ENCODE measurements at places on chromosomes 12 and 14.
A peak's percentile ranks its signal among the peaks of the same experiment; 100 is the strongest.

GRCh38 chr12:45170456-45171042 lies 45.3 kb upstream of the ANO6 start:
- DNase-seq: peak; percentile 57

DNA sequence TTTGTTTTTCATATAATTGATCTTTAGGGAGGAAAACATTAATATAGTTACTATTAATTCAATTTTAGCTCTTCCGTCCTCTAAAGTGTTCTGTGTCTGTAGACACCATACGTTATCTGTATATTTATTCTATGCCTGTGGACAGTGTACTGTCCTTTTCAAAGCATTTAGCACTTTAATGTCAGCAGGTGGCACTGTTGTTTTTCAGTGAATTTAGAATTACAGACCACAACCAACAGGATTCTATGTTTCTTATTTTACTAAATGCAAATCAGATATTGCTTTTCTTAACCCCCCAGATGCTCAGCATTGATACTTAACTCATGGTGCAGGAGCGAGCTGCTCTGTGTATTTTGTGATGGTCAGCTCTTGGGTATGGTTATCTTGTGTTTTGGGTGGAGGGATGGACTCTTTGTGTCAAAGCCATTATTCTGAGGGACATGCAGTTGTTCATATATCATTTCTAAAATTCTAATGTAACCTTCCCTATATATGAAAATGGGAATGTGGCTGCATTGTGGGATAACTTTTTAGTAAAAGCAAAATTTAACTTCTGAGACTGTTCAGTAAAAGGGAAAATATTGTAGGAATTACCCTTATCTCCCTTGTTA lies 65.2 kb downstream of the PAPOLA start:
- DNase-seq: no peak

- no peak for DNase-seq
Observed at GRCh38 chr14:103129301-103130016, 6.2 kb downstream of the TNFAIP2 start.

GRCh38 chr12:84874125-84874824 lies 38.3 kb downstream of the SLC6A15 start:
- no peak for DNase-seq

DNA sequence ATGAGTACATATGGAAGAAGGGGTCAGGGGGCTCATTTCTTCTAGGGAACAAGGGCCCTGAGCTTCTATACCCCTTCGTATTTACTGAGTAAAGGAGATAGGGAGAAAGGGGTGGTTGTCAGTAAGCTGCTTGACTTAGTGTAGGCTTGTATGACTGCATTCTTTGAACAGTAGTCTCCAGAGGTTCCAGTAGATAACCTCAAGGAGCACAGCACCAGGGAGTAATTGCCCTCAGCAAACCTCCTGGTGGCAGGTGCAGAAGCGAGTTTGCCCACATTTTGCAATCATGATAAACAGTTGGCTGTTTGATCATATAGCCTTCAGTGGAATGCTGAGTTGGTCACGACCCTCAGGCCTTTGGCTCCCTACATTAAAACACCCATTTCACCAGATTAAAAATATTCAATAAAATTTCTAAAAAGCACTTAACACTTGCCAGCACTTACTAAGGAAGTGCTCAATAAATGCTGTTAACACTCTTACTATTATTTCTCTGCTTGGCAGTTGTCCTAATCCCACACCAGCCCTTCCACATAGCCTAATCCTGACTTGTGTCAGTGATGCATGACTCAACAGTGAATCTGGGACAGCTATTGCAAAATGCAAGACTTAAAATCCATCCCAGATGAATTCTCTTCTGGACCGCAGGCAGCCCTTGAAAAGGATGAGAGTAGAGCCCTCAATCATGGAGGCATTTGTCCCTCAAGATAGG lies 3.7 kb upstream of the DHRS4L2 start:
- no peak for DNase-seq

DNA sequence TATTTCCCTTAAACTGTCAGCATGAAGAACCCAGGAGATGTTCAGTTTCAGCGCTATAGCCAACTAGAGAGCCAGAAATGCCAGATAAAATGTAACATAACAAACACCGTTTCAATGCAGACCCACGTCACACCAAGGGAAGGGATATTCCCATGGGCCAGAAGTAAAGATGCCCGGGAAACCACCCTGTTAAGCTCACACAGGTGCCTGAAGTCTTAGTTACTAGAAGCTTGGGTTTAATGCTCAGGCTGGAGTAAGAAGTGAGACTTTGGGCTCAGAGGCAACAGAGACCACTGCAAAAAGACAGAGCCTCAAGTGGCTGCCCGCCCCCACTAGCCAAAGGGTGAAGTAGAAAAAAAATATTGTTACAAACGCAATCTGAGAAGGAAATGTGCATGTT lies 52.3 kb downstream of the SYNE3 start:
- no peak for DNase-seq

- no peak for DNase-seq
Observed at GRCh38 chr12:112986291-112986800, 8.0 kb downstream of the OAS2 start.

GRCh38 chr14:92534932-92535643 lies 21.5 kb downstream of the RIN3 start:
- no peak for DNase-seq

DNA sequence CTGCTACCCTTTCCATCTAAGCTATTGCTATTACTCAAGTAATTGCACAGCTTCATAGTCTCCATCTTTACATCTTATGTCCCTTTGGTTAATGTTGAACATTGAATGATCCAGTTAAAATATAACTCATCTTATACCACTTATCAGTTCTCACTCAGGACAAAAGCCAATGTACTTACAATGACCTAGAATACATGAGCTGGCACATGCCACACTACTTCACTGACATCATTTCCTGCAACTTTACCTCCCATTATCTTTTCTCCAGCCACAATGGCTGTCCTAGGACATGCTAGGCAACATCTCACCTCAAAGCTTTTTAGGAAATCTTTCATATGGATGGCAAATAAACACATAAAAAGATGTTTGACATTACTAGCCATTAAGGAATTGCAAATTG lies 309.2 kb downstream of the FOXG1 start:
- no peak for DNase-seq

DNA sequence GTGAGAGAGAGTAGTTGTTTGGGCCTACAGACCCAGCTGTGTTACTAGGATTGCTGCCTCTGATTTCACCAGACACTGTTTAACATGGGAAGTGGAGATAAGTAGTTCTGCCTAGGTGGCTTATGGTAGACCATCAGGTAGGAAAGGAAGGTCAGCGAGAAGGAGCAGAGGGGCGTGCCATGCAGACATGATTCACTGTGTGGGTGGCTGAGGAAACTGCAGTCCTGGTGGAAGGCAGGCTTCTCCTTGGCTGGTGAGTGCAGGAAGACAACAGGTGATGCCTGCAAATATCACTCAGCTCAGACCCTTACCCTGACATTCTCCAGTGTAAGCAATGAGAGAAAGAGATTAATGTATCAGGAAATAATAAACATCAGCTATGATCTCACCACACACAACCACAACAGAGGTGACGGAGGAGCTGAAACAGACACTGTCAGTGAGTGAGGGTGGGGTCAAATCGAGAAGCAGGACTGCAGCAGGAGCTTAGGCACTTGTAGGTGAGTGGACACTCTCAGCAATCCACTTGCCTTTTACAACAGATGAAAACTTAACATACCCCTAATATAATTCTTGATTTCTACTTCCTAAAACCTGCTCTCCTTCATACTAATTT lies 2.1 kb upstream of the PRR4 start:
- DNase-seq: no peak

GRCh38 chr12:40451661-40452060 lies 226.9 kb downstream of the LRRK2 start:
- DNase-seq: no peak

DNA sequence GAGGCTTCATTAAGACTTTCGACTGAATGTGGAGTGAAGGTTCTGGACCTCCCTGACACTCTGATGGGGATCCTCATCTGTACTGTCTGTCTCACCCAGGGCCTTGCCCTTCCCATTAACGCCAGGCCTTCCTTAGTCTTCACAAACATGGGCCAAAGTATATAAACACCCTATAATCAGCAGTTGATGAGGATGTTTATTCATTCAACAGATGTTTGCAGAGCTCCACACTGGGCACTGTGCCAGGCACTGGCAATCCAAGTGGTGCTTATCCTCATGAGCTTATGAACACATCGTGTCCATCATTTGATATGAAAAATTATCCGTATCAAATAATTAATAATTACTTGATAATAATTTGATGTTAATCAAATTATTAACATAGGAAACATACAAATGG lies 454.4 kb downstream of the FUT8 start:
- DNase-seq: no peak

DNA sequence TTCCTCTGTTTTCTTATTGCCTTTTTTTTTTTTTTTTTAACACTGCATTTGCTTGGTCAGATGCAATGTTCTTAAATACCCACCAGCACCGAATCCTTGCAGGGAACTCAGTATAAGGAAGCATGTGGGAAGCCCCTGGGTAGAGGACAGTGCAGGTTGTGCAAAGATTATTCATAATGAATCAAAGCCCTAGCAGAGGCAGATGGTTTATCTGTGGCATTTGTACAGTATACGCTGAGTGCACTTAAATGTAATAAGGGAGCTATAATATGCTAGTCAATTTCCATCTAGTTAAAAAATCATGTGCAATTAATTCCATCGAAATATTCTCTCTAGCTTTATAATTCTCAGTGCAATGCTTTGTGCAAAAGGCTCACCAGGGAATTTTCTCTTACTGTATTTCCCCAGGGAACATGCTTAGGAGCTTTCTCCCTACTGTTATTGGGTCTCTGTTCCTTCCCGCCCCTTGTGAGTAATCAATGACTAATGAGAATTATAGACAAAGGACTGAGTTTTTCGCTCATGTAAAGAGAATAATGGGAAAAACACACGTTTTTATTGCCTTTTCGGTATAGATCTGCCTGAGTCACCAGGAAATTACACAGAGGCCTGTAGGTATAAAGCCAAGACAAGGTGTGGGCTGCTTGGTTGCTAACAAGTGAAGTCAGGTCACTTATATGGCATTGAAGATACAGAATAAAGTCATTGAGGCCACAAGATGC lies 1214.3 kb upstream of the TMEM132C start:
- DNase-seq: no peak

- no peak for DNase-seq
Observed at GRCh38 chr12:62215506-62215905, 44.7 kb upstream of the USP15 start.

DNA sequence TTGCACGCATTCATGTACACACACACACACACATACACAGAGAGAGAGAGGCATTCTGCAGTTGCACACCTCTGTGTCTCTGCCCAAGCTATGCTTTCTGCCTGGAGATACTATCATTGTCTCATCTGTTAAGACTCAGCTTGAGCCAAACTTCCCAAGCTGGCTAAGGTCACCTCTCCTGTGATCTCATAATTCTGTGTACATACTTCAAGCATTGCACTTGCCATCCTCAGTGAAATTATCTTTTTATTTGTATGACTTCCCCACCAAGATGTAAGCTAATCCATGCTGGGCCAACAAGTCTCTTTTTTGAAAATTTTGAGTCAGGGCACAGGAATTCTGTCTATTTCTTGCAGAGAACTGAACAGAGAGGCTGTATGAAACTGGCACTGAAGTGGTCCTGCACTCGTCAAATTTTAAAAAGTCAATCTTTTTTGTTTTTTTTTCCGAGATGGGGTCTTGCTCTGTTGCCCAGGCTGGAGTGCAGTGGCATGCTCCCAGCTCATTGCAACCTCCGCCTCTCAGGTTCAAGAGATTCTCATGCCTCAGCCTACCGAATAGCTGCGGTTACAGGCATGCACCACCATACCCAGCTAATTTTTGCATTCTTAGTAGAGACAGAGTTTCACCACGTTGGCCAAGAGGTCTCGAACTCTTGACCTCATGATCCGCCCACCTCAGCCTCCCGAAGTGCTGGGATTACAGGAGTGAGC lies 44.3 kb downstream of the TMTC1 start:
- DNase-seq: no peak

DNA sequence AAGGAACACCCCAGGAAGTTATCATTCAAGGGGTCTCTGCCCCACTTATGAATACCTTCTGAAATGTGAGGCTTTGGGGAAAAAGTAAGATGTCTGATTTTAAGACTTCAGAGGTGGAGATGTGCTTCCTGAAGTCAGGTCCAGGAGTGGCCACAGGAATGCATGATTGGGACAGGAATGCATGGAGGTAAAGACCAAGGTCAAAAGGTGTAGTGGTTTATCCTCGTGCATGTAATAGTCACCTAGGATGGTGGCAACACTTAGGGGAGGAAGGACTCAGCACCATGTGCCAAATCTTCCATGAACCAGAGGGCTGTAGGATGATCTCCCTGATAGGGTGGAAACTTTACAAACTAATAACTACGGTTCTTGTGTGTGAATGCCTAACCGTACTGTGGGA lies 217.3 kb downstream of the C12orf75 start:
- no peak for DNase-seq

All from activated T-helper 1 cell treated with anti-CD3 and anti-CD28 coated beads, Interleukin-12 subunit alpha, Interleukin-12 subunit beta, Interleukin-2, Interleukin-4 antibody, amounts not matched to agents 30 ng/mL and 10 ng/mL and 1 ng/mL, durations not matched to agents 14 hours and 24 hours and 36 hours (primary cell).